ENCODE measurements at places on chromosomes 7 and 10.

GRCh38 chr7:114293289-114294012, 121.2 kb upstream of the FOXP2 start:
- no peak for DNase-seq

DNA sequence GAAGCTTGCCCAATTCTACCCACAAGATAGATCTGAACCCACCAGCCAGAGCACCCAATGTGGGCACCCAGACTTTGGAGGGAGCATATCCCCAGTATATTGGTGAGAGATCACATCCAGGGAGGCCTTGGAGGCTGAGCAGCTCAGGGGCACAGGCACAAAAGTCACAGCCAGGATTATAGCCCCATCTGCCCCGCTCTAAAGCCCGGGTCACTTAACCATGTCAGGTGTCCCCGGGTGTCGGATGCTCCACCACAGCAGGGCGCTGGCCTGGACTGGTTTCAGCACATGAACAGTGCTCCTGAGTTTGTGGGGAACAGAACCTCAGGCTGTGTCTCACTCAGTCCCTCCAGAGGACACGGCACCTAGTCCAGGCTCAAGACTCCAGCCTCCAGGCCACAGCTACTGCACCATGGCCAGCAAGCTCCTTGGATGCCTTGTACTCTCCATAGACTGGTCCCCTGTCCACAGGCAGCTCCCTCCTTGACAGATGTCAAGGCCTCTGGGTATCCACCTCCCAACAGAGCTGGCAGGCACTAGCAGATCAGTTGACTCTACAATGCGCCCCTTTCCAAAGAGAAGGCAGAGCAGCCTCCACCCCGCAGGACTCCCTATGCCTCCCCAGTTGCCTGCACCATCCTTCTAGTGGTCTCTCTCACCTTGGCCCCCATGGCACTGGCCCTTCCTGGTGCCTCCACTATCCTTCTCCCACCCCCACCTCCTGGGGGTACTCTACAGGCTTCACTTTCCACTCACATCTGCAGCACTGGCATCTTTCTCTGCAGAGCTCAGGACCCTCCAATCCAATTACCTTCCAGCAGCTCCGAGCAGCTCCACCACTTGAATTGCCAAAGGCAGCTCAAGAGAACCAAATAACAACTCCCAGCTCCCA, 306.0 kb downstream of the GRID1 start:
- DNase-seq: no peak

GRCh38 chr7:47387506-47387905, 194.4 kb downstream of the TNS3 start:
- no peak for DNase-seq

- no peak for DNase-seq
Measured at GRCh38 chr7:68063171-68063570, 1066.5 kb downstream of the TYW1 start.

GRCh38 chr10:71923138-71923692, 41.0 kb upstream of the CHST3 start:
- no peak for DNase-seq

DNA sequence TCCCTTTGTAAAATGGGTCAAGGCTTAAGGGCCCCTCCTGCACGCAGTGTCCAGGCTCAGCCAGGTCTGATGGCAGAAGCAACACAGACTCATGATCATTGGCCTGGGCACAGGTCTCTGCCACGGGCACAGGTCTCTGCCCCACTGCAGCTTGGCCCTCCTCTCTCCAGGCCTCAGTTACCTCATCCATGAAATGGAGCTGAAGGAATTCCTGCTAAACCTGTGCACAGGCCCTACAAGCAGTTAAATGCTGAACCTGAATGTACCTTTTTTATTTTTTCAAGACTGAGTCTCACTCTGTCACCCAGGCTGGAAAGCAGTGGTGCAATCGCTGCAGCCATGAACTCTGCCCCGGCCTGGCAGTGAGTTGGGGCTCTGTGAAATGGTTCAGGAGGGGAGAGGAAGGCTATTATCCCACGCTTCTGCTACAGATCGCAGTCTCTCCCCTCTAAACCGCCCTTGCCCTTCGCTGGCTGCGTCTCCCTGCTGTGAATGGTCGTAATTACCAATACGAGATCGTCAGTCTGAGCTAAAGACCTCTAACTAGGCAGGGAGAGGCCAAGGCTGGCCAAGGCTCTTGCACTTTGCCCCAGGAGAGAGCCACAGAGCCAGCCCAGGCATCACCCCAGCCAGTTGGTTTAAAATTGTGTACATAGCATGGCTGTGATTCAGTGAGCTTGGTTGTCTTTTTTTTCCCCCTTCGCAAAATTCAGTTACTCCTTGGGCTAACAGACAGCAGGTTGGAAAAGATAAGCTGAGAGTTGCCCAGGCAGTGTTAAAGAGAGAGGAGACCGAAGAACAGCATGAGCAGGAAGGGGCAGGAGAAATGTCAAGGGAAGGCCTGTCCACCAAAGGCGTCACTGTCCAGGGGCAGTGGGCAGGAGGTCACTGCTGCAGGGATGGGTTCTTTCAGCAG, 93.0 kb upstream of the KCTD7 start:
- DNase-seq: no peak

DNA sequence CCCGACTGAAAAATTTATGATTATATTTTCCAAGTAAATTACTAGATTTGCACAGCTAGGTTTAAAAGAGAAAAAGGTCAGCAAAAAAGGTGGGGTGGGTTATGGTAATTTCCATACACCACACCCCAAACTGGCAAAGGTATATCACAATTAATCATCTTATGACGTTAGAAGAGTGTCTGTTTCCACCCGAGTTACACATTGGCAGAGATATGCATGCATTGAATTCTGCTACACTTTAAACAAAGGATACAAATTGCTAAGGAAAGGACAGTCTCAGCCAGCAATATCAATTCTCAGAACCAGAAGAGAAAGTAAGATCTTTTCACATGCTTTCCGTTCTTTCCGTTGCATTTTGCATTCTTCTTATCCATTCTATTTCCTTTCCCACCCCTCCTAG, 843.3 kb downstream of the GATA3 start:
- no peak for DNase-seq

GRCh38 chr10:42781893-42782445, 626 bp upstream of the BMS1 start:
- no peak for DNase-seq

DNA sequence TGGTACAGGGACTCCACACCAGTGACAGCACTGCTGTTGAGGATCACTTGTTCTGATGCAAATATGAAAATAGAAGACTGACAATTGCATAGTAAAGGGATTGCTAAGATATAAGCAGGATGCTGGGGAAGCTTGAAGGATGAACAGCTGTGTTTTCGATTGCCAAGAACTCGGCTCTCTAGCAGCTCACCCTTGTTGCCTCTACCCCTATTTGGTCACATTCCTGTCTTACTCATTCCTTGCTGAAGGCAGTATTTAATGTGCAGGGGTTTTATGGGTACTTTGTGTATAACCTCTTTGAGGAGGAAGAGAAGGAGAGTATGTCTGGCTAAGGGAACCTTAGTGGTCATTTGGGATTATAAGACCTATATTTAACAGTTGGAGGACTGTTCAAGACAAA, 218.8 kb downstream of the AUTS2 start:
- DNase-seq: no peak

DNA sequence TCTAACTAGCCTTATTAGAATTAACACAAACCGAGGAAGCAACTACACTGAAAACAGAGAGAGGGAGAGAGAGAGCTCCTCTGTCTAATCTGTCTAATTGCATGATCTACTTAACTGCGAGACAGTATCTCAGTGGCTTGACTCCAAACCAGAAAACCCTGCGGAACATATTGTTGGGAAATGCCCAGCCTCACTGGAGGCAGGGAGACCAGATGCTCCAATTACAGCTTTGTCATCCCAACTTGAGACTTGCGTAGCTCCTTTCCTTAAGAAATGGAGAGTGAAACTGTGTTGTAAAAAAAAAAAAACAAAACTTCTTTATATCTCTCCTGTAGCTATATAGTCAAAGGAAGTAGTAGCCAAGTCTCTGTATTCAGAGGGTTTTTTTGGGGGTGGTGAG, 52.0 kb upstream of the ZNRF2 start:
- DNase-seq: no peak

DNA sequence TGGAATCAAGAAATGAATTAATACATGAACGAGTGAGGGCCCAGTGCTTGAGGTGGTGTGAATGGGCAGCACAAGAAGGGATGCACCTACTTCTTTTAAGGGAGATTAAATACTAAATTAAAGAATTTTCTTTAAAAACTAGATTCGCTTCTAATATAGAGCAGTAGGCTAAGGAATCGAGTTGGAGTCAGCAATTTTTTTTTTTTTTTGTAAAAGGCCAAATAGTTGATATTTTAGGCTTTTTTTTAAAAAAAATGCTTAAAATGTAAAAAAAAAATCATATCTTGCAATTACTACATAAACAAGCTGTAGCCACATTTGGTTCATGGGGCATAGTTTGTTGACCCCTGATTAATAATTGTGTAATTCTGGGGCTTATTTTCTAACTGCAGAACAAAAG, 31.9 kb downstream of the A1CF start:
- DNase-seq: no peak

- no peak for DNase-seq
Measured at GRCh38 chr7:8357536-8357935, 75.9 kb upstream of the NXPH1 start.

DNA sequence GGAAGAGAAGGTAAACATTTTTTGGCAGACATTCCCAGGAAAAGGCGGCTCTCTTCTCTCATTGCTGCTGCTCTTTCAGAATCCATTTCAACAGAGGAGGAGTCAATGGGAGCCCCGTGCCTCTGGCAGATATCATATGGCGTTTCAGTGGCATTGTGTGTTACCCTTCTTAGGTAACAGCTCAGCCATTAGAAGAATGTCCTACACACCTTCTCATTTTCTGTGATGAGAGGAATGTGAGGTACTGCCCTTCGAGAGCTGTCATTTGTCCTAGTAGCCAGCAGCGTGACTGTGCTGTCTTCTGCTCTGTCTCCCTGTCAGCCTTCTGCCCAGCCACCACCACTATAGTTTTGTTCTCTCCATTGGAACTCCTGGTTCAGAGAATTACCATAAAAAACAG, 102.4 kb downstream of the EGFR start:
- DNase-seq: no peak

DNA sequence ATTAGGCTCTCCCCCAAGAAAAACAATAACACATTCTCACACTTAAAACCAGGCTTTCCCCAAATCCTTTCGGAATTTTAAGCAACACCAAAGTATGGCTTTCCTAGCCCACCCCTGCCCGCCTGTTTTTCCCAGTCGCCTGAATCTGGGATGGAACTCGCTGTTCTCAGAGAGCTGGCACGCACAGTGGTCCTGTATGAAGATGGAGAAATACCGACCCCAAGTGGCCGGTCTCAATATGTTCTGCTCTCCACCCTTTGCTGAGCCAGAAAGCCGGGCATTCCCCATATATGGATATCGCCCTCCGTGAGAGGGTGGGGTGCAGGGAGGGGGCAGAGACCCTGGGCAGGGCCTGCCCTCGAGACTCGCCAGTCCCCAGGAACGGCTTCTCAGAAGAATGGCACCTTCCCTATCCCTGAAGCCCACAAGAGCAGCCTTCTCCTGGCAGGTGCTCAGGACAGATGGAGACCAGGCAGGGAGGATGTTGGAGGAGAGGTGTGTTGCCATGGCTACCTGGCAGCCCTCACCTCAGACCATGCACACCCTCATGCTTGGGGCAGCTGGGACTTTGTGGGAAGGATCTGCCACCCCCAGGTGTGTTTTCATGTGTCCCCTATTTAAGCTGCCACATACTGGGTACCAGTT, 3.4 kb downstream of the TACR2 start:
- DNase-seq: no peak

- DNase-seq: no peak
Measured at GRCh38 chr10:103481974-103482531, 3.0 kb upstream of the CALHM3 start.

DNA sequence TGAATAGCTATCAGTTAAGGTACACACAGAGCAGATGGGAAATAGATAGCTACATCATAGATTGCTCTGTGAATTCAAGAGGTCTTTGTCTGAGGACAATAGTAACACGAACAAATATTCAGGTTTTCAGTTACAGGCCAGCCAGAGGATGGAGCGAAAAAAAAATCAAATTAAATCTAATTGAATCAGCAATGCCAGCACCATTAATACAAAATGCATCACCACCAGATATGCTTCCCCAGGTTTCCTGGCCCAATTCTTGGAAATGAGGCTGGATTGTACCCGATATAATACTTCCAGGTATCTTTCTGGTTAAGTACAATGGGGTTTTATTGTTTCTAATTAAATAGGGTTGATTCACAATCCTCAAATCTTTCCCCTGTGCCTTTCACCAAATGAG, 975.8 kb upstream of the AUTS2 start:
- no peak for DNase-seq

DNA sequence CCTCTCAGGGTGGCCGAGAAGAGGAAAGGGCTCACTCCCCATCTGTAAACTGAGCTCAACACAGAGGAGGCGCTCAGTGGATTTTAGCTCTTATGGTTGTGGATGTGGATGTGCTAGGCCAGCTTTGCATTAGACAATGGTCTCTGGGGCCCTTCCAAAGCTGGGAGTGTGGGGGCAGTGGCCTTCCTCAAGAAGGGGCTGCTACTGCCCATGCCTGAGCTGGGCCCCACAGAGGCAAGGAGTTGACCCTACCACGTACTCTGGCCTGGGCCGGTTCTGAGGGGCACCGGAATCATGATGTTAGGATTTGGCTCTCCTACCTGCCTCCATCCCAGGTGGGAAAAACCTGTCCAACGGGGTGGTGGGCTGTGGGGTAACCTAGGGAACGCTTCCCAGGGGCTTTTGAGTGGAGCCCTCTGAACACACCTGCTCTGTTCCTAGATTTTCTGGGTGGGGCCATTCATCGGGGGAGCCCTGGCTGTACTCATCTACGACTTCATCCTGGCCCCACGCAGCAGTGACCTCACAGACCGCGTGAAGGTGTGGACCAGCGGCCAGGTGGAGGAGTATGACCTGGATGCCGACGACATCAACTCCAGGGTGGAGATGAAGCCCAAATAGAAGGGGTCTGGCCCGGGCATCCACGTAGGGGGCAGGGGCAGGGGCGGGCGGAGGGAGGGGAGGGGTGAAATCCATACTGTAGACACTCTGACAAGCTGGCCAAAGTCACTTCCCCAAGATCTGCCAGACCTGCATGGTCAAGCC, 11.5 kb downstream of the AQP1 start:
- DNase-seq: no peak

DNA sequence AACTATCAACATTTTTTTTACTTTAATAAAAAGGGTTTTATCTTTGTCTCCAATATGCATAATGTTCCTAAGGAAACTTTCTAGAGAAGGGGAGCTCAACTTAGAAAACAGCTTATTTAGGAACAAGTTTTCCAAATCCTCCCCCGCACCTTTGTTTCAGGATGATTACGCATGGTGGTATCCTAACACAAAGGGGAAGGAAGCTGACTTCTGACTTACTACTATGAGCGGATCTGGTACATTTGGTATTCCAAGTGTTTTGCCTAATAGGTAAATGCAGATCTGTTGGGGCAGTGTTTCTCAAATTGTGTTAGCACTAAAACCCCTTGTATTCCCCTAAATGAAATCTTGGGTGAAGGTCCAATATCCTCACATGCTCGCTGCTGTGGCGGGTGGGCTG, 229.3 kb upstream of the KLF14 start:
- DNase-seq: no peak

GRCh38 chr10:112813866-112814591, 136.0 kb upstream of the TCF7L2 start:
- no peak for DNase-seq

GRCh38 chr7:1593091-1593866, 23.4 kb upstream of the PSMG3 start:
- DNase-seq: no peak

- DNase-seq: no peak
Measured at GRCh38 chr7:18200855-18201254, 173.2 kb upstream of the PRPS1L1 start.

- DNase-seq: no peak
Measured at GRCh38 chr7:140176122-140176701, 571 bp downstream of the KDM7A start.

- DNase-seq: no peak
Measured at GRCh38 chr10:52252307-52252706, 61.8 kb upstream of the DKK1 start.

Data from cortex of kidney (tissue), 1 donor.